RWPE1 (cell line): ENCODE measurements at places on chromosomes 1 and 21.

GRCh38 chr1:159239551-159240220, 35.0 kb downstream of the ACKR1 start:
- DNase-seq, result no peak

- no peak for DNase-seq
Observed at GRCh38 chr1:11417162-11417561, 61.8 kb upstream of the DISP3 start.

DNA sequence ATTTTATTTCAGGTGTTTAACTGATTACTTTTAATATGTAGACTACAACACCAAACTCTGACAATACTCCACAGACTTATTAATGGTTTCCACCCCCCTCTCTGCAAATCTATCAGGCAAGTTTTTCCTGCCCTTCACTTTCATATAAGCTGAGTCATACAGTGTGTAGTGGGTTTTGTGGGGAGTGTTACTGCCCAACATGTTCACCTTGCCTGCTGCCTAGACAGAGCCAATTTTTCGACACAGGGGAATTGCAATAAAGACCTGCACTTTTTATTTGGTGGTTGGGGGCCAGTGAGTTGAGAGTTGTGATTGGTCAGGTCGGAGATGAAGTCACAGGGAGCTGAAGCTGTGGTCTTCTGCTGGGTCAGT, 119.7 kb downstream of the PPIAL4G start:
- no peak for DNase-seq

GRCh38 chr1:36151845-36152203, 2.5 kb upstream of the TRAPPC3 start:
- no peak for DNase-seq

DNA sequence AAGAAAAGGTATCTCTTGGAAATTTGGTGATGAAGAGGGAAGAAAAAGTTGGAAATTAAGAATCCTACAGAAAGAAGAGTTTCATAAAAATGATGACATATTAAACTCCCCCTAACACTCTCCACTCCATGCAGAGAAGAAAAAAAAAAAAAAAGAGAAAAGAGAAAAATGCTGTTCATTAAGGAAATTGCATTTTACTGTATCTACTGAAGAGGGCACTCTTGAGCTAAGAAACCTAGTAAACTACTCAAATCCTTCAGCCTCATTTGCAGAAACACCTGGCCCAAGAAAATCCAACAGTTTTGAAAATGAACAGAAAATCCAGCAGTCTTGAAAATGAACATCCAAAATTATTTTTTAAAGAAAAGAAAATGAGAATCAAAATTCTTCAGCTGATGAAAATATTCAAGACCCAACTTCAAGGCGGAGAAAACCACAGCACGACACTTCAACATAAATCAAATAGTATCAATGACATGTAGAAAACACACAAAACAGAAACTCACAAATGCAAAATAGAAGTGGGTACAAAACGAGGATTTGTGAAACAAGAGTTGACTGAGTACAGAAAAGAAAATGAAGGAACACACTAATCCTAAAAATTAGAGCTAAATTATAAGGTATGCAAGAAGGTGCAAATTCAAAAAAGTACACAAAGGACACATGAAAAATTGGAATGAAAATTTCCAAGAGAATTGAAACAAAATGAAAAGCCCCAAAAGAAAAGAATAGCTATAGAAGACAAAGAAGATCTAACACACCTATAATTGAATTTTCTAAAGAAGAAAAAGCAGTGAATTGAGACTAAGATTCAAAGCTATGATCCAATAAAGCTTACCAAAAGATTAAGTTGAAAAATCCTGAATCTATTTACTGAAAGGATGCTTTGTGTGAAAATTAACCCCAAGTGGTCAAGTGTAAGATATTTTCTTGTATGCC, 73.2 kb upstream of the DNAJC6 start:
- DNase-seq, result no peak

DNA sequence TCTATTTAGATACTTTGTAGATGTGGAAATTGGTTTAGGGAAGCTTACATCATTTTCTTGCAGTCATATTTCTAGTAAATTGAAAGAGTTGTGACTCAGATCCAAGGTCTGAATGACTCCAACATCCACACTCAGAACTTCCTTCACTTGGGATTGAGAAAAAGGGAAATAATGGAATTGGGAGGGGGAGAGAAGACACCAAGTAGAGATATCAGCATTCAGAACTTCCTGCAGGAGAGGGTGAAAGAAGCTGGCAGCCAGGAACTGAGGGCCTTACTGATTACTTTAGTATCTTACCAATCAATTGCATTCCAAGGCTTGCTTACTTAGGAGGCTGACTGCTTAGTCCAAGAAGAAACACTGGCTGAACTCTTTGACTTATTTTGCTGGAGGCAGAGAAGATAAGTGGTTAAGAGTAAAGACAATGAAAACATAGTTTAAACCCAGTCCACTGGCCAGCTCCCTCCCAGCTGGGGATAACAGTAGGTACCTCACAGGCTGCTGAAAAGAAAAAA, 21.7 kb downstream of the APP start:
- DNase-seq, result no peak

DNA sequence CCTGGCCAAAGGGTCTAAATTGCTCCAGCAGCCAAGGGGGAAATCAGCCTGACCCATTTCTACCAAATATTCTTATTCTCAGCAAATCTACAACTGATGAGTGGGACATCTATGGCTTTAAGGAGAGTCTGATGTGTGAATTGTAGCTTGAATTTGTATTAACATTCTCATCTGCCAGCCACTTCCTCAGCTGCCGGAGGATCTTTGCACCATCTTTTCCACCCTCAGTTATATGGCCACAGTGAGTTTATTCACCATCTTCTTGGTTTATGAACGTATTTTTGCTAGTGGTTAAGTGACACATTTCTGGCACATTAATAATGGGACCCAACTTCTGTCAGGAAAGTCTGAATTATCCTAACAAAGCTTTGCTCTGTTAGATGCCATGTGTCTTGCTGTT, 69.6 kb downstream of the COLGALT2 start:
- DNase-seq, result no peak

GRCh38 chr21:31530897-31531705, 128.4 kb upstream of the SOD1 start:
- no peak for DNase-seq

DNA sequence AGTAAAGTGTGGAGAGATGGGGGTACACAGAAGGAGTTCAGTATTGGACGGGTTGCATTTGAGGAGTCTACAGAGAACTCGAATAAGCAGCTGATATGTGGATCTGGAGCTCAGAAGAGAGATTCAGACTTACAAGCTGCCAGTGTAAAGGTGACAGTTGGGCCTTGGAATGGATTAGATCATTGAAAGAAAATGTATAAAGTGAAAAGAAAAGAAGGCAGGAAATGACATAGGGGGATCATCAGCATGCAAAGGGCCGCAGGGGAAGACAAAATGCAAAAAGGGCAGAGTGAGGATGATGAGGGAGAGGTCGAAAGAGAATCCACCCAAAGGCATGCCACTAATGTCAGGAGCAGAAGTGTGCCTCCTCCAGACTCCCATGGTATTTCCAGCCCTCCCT, 273.3 kb downstream of the TNR start:
- no peak for DNase-seq

- DNase-seq, result no peak
Observed at GRCh38 chr21:34819357-34819999, 150.7 kb downstream of the CLIC6 start.

DNA sequence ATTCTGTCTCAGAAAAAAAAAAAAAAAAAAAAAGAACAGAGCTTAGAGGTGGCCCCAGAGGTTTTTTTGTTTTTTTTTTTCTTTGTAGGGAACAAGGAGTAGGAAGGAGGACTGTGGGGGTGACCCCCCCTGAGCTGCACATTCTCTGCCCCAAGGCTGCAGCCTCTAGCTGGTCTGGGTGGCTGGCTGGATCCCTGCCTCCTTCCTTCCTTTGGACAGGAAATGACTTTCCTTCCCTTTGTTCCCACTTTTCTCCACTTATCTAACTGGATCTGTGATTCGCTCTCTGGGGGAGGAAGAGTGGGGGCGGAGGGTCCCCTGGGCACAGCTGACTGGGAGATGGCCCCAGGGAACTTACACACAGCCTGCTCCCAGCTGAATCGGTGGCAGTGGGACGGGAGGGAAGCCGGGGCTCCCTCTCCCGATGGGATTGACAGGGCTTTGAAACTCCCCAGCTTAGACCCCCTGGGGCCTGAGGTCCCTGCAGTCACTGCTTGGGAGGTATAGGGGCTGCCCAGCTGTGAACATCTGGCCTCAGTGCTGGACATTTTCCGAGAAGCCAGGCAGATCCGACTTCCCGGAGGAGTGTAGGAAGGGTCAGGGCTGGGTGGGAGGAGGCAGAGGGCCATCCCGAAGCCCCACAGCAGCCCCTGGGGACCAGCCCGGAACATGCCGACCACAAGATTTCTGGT, 2.1 kb downstream of the FBLIM1 start:
- DNase-seq, result peak; percentile 66

DNA sequence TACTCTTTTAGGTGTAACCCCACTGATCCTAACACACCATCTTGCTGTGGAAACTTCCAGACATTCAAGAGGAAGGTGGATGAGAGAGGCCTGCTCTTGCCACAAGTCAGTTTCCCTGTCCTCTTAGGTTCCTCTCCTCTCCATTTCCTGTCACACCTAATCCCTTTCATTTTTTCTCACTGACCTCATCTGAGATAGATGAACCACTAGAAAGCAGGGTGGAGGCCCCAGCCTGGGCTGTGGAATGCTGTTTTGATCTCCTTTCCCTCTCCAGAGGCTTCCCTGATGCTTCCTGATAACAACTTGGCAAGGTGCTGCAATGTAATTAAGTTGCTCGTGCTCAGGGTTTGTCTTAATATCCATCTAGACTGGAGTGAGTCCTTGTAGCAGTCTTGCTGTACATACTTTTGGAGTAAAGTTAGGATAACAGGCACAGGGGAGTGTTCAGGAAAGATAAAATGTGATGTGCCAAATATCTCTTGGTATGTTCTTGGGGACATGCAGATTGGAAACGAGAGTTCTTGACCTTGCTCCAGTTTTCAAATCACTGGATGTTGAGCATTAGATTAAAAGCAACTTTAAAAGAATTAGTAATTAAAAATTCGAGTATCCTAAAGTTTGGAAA, 11.2 kb downstream of the LRRC42 start:
- peak; percentile 85 for DNase-seq

DNA sequence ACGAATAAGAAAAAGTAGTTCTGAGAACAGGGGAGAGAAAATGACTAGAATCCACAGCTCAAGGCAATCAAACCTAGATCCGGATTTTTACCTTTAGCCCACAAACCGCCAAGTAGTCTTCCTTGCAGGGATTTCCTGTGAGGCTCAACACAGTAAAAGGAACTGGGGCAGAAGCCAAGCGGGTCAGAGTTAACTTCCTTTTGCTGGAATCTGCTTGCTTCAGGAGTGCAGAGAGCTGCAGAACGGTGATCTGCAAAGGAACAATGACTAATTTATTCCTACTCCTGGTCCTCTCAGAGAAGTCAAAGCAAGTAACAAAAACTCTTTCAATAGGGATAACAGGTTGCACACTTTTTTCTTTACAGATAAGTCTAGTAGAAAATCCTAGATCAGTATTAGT, 53.4 kb downstream of the UBR4 start:
- DNase-seq, result no peak

- DNase-seq, result no peak
Observed at GRCh38 chr1:23805025-23805424, 4.5 kb upstream of the GALE start.

GRCh38 chr1:78855258-78855657, 151.3 kb downstream of the ADGRL4 start:
- no peak for DNase-seq

- DNase-seq, result no peak
Observed at GRCh38 chr1:8815582-8816151, 1.8 kb downstream of the RERE start.

DNA sequence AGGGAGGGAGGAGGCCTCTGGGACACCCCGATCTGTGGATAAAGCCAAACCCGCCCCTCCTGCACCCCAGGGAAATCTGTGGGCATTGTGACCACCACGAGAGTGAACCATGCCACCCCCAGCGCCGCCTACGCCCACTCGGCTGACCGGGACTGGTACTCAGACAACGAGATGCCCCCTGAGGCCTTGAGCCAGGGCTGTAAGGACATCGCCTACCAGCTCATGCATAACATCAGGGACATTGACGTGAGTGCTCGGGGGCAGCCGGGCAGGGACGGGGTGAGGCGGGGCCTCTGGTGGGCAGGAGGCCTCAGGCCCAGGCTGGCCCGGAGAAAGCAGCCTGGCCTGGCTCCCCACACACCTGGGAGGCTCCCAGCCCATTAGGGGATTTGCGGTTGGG, 54.7 kb downstream of the ALPL start:
- no peak for DNase-seq

DNA sequence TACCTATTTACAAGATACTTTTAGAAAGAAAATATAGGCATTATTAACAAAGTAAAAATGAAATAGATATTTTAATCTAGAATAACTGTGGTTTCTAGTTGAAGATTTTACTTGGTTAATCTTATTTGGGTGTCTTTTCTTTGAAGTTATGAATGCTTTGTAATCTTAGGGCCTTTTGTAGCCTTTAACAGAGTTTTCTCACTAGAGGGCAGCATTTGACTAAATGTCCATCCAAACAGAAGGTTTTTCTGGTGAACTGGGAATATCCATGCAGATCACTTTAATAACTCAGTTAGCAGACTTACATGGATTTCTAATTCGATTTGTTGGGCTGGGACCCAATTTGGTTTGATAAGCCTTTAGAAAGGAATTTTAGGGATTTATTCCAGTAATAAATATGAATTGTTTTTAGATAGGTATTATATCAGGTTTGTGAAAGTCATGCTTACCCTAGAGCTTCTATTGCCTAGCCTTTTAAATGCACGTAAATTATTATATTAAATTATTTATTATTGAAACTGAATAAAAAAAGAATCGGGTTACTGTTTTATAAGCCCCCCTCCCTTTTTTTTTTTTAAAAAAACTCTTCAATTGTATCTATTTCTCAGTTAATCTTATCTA, 119.7 kb downstream of the ZNF326 start:
- DNase-seq, result peak; percentile 44

- no peak for DNase-seq
Observed at GRCh38 chr1:208907790-208908189, 663.6 kb upstream of the PLXNA2 start.

- DNase-seq, result no peak
Observed at GRCh38 chr1:110508028-110508940, 10.7 kb downstream of the KCNA10 start.
